ENCODE measurements at places on chromosomes 2 and 18.

GRCh38 chr2:196546151-196546919 lies 93.2 kb upstream of the CCDC150 start:
- no peak for DNase-seq

DNA sequence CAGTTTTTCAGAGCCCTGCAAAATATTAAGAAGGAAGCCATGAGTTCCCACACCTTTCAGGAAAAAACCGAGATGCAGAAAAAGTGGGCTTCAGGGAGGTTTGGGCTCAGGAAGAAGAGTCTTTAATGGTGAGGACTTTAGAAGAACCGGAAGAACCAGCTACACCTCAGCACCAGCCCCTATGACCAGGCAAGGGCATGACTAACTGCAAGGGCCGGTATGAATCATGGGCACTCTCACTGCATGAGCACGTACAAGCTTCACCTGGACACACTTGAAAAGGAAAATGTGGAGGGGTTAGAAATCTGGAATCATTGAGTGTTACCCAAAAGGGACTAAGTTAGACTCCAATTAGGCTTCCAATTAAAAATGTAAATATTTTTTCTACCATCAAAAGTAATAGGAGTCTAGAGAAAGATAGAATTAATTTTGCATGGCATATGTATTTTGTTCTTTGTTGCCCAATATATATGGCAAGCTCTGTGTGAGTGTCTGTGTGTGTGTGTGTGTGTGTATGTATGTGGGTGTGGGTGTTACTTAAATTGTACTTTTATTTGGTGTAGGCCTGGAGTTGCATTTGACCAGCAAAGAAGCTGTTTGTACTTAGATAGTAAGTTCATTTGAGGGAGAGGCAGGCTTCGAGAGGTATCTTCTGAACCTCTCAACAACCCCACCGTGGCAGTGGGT lies 66.5 kb upstream of the THUMPD2 start:
- no peak for DNase-seq

GRCh38 chr2:211228559-211228958 lies 672.2 kb downstream of the CPS1 start:
- DNase-seq, result no peak

DNA sequence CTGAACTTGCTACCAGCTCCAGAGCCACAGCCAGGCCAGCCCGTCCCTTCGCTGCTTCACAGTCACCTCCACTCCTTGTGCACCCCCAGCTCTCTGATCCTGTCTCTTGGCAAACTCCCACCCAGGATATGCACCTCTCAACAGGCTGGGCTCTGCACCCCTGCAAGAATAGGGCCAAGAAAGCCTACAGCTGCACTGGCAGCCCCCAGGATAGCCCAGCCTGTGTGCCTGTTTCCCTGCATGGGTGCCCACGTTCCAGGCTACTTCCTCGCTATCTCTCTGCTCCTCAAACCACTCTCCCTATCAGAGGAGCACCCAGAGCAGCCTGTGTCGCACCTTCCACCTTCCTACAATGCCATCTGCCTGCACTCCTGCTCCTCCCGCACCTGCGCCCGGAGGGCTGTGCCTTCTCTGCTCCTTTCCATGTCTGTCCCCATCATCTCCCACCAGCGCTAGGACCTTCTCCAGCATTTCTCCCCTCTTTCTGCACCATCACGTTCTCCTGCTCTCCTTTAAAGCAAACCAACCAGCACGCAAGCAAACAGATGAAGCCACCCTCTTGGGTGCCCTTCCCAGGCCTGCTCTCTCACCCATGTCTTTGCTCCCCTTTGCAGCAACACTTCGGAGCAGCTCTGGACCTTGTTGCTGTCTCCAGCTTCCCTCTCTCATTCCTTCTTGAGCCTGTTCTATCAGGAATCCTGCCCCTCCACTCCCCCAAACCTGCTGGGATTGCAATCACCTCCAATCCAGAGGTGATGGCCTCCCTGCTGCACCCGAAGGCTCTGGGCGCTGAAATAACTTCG lies 313.2 kb upstream of the HS6ST1 start:
- no peak for DNase-seq

GRCh38 chr18:51453594-51453993 lies 256.1 kb upstream of the MEX3C start:
- DNase-seq, result no peak

- DNase-seq, result no peak
Observed at GRCh38 chr18:58313491-58314032, 269.5 kb downstream of the NEDD4L start.

Data from hypothalamus (tissue), 51 donors.